ENCODE measurements at places on chromosomes 16 and 17.
A peak's percentile ranks its signal among the peaks of the same experiment; 100 is the strongest.

- no peak for DNase-seq
These were observed 52.0 kb upstream of the AMZ2 start for GRCh38 chr17:68195667-68196393.

GRCh38 chr17:2023692-2024571 lies 1.2 kb downstream of the RTN4RL1 start:
- DNase-seq = peak; percentile 88

GRCh38 chr17:81221842-81222619 lies 734 bp downstream of the CEP131 start:
- DNase-seq = no peak

- no peak for DNase-seq
These were observed 290.4 kb upstream of the MON1B start for GRCh38 chr16:76900285-76901263.

- DNase-seq = no peak
These were observed 27.4 kb downstream of the SNX11 start for GRCh38 chr17:48134912-48135480.

GRCh38 chr17:65637786-65638185 lies 76.3 kb upstream of the AXIN2 start:
- no peak for DNase-seq

- DNase-seq = no peak
These were observed 37.2 kb downstream of the C17orf67 start for GRCh38 chr17:56796536-56796935.

- DNase-seq = no peak
These were observed 44.7 kb downstream of the FZD2 start for GRCh38 chr17:44601973-44602372.

DNA sequence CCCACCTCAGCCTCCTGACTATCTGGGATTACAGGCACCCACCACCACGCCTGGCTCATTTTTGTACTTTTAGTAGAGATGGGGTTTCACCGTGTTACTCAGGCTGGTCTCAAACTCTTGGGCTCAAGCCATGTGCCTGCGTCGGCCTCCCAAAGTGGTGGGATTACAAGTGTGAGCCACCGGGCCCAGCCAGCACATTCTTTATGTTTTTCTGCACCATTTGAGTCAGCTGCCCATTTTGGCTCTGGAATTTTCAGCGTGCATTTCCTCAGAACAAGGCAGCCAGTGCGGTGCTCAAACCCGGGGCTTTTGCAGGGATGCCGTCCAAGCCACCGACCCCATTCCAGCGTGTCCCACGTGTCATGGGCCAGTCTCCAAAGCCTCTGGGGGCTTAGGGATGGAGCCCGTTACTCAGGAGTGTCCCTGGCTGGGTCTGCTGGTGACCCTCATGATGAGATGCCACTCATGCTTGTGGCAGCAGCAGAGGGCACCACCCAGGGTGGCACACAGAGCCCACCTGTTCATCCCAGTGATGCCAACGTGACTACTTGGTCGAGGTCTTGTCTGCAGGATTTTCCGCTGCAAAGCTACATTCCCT lies 3.7 kb upstream of the RAB40C start:
- no peak for DNase-seq

- no peak for DNase-seq
These were observed at the start of gene RSKR for GRCh38 chr17:28613931-28614381. RSKR (minus strand) TSS chr17:28614185; CDS start chr17:28614161, 24 bp downstream.

DNA sequence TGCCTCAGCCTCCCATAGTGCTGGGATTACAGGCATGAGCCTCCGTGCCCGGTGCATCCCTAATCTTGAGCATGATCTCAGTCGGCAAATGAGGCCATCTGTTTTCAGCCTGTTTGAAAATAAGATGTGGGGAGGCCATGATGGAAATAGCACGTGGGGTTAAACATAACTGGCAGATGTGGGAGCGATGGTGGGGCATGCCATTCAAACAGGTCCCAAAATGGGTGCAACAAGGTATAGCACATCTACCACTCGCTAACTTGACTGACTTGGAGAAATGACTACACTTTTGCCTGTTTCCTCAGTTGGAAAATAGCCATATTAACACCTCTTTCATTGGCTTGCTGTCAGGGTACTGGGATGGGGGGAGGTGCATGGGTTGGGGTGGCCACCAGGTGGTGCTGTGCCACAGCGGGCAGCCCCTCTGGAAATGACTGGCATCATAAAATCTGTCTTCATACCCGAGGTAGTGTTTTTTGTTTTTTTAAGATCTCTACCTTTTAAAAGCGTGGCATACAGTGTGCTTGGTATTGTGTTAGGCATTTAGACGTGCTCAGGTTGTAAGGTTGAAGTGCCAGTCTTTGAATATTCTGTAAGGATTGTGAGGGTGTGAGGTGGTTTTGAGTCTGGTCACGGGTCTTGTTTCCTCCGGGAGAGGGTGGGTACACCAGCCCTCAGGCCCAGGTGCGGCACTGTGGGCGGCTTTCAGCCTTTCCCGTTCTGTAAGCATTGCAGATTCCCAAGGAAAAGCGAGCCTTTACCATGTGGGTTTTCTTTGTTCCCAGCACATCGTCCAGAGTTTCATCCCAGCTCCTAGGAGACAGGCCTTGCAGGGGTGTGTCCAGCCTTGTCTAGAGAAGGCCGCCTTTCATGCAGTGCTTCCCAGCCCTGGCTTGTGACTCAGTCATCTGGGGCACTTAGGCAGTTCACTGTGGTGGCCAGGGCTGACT lies 2.9 kb upstream of the TTYH2 start:
- DNase-seq = peak; percentile 88

Data from stomach (tissue), 19 donors.